Coronary artery (tissue), 2 donors: ENCODE measurements at places on chromosomes 6 and 20.

- no peak for DNase-seq
Measured at GRCh38 chr20:48169650-48170225, 384.5 kb upstream of the SULF2 start.

DNA sequence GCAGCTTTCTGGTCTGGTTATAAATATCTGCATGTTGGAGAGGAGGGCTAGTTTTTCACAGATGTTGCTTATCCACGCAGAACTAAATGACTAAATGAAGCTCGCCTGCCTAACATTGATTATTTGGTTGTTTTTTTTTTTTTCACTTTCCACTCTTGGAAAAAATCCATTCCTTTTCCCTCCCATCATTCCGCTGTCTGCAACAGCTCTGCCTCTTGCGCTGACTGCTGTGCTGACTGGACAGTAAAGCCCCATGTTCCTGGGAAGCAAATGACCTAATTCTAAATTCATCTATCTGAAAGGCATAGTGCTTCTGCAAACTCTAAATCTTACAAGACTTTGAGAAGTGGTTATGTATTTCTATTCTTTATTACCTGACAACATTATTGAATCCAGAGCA, 255.5 kb upstream of the PLN start:
- no peak for DNase-seq

- DNase-seq, result no peak
Measured at GRCh38 chr6:83927470-83927869, 68.0 kb downstream of the CYB5R4 start.

DNA sequence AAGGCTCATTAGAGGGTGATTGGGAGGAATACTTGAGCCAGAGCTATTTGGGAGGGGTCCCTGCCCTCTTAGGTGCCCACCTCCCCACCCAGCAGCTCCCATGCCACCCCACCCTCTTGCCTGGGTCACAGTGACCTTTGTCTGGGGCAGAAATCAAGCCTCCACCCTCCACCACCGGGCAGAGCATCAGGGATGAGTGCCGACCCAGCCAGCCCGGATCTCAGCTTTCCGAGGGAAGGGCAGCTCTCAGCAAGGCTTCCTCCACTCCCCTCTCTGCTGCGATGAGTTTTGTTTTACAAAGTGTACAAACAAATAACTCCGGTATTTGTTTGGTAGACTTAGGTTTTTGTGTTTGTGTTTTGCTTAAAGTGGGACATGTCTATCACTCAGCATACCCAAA, 136.7 kb upstream of the CST7 start:
- DNase-seq, result no peak

GRCh38 chr6:34231566-34232336, 4.9 kb upstream of the HMGA1 start:
- DNase-seq, result no peak

DNA sequence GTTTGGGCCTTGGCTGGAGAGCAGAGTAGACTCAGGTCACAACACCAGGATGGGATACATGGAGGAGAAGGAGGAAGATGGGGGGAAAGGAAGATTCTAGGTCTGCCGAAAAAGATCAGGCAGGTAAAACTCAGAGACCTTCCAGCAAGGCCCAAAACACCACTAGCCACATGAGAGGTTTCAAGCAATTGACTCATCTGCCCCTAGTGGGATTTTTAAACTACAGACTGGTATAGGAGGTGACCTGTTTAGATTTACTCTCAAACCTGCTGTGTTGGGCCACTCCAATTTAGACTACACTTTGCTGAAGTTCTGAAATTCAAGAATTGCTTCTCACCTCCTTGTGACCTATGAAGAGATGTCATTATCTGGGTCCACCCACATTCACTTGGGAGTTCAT, 236.9 kb upstream of the SASH1 start:
- no peak for DNase-seq

DNA sequence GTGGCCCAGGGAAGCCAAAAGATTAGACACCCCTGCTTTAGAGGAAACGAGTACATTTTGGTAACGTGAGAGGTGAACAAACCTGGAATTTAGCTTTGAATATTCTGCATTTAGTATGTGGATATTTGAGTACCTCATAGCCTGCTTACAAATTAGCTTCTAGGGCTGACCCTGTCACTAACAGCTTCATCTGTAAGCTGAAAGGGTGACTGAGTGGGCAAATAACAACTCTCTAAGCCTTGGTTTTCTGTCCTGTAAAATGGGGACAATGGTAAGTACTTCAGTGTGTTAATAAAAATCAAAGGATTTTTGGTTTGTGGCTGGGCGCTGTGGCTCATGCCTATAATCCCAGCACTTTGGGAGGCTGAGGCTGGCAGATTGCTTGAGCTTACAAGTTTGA, 8.4 kb upstream of the GUCA1B start:
- DNase-seq, result no peak

GRCh38 chr20:13771853-13772453, 12.8 kb downstream of the ESF1 start:
- no peak for DNase-seq

GRCh38 chr6:75114195-75114594, 91.7 kb downstream of the COL12A1 start:
- DNase-seq, result no peak

- no peak for DNase-seq
Measured at GRCh38 chr20:15642676-15643075, 930.6 kb downstream of the KIF16B start.

- no peak for DNase-seq
Measured at GRCh38 chr20:836190-836589, 2.7 kb downstream of the FAM110A start.

GRCh38 chr6:3405182-3405518, 51.7 kb downstream of the SLC22A23 start:
- DNase-seq, result no peak

GRCh38 chr6:31567531-31568370, 4.3 kb upstream of the LTA start:
- no peak for DNase-seq

DNA sequence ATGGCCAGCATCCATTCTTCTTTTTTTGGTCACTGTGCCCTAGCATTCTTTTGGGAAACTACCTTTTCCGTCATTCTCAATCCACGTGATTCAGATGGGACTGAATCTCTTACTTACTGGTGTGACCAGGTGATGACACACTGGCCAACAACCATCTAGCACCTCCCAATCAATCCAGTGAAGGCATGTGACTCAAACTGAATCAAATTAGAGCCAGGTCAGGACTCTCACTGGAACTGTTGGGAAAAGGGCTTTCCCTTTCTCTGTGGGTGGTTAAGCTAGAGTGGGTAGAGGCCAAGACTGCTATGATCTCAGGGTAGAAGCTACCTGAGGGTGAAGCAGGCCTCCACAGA, 36.2 kb upstream of the ZMYND8 start:
- no peak for DNase-seq

DNA sequence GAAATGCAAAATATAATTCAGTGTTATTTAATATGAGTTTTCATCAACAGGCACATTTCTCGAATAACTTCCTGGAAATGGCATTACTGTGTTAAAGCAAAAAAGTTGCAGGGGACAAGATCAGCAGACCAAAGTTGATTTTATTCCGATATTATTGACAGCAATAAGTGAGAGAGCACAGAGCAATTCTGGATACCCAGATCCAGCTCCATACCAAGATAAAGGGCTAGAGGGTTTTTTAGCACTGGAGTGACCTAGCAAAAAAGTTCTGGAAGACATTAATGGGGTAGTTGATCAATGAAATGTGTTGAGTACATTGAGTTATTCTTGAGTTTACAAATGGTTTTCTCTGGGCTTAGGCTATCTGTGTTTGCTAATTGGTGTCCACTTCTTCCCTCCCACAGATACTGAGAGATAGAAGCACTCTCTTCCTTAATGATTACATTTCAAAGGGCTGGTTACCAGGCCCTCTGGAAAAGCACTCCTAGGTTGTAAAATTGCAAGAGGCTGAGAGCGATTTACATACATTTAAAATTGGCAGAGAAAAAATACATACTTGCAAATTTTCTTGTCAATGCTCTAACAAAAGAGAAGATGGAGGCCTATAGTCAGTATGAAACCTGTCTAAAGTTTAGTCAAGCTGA, 47.0 kb upstream of the MANEA start:
- DNase-seq, result no peak

GRCh38 chr6:132130626-132131298, 179.6 kb upstream of the CCN2 start:
- DNase-seq, result peak; percentile 87

- no peak for DNase-seq
Measured at GRCh38 chr6:67815623-67816022, 819.5 kb upstream of the ADGRB3 start.

DNA sequence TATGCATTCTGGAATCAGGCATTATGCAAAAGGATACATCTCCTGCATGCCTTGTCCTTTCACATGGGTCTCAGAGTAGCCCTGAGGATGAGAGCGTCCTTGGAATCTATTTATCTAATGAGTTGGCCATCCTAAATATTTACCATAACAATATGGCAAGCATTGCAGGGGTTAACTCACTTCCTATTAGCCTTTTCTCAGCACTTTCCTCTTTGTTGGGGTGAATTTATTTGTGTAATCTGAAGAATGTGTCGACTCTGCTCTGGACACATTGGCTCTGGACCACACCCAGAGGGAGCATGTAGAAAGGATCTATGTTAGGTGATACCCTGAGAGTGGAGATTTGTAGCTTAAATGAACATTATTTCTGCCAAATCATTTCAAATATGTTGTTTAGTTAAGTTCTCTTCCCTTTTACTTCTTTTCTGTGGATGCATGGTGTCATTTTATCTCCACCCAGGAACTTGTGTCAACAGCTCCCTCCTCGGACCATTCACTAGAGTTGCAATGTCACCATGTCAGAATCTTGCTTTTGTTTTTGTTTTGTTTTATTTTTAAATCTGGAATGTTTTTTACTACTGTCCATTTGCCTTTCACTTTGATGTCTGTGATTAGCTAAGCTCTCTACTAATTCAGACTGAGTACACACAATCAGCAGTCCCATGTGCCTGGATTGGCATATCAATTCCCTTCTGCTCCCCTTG, 757.0 kb upstream of the MMS22L start:
- no peak for DNase-seq

- no peak for DNase-seq
Measured at GRCh38 chr6:105280033-105280432, 100.2 kb upstream of the POPDC3 start.

- DNase-seq, result no peak
Measured at GRCh38 chr6:14987490-14987889, 258.4 kb upstream of the JARID2 start.

DNA sequence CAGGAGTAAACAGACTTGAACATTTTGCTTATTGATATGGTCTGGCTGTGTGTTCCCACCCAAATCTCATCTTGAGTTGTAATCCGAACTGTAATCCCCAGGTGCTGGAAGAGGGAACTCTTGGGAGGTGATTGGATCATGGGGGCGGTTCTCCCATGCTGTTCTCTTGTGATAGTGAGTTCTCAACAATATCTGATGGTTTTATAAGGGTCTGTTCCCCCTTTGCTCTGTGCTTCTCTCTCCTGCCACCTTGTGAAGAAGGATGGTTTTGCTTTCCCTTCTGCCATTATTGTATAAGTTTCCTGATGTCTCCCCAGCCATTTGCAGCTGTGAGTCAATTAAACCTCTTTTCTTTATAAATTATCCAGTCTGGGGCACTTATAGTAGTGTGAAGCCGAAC, 40.0 kb downstream of the MYLIP start:
- no peak for DNase-seq

GRCh38 chr6:85068221-85068620, 303.8 kb upstream of the TBX18 start:
- no peak for DNase-seq

DNA sequence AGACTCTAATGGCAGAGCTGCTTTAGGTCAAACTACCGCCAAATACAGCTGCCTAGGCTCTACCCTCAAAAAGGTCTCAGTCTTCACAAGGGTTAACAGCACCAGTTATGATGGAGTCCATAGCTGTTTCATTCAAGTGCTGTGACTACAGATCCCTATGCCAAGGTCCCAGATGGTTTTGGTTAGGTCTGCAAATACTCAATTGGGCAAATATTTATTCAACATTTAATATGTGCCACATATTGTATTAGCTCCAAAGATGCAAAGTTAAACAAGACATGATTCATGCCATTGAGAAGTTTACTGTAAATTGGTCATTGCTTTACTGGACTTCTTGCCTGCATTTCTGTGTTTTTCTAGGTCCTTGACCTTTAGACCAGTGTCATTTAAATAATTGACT, 55.8 kb upstream of the TFAP2D start:
- no peak for DNase-seq

GRCh38 chr20:48052475-48052835, 267.2 kb upstream of the SULF2 start:
- no peak for DNase-seq

DNA sequence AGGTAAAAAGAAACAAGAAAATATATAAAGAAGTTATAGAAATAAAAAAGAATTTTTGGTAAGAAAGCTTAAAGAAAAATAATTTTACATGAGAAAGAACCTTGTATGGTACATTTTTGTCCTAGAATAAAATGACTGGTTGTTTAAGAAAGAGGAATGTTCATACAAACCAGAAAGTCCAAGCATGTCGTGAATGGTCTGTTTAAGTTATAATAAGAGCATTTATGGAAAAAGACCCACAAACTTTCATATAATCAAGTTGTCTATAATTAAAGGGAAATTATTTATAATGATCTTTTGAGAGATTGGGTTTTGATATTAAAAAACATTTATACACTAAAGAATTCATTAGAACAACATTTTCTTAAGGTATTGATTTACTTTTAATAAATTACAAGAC, 27.8 kb upstream of the FAM110A start:
- DNase-seq, result no peak

- no peak for DNase-seq
Measured at GRCh38 chr6:170148709-170149470, 142.0 kb downstream of the DLL1 start.

DNA sequence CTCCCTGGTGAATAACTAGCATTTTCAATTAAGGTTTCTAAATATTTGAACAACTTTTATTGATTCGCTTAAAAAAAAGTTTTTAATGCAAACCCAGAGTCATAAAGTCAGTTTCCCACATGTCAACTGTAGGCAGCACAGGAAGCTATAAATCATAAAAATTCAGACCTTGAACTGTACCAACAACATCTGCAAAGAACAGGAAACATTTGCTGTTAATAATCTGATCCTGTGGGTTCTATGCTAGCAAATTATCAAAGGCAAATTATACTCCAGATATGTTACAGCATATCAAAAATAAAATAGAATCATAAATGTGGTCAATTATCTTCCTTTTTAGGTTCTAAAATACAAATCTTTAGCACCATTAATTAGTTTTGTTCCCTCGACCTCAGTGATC, 16.6 kb upstream of the MAP7 start:
- no peak for DNase-seq

GRCh38 chr6:79902046-79902445, 45.3 kb downstream of the ELOVL4 start:
- no peak for DNase-seq

- DNase-seq, result no peak
Measured at GRCh38 chr6:131669891-131670290, 31.3 kb downstream of the OR2A4 start.

DNA sequence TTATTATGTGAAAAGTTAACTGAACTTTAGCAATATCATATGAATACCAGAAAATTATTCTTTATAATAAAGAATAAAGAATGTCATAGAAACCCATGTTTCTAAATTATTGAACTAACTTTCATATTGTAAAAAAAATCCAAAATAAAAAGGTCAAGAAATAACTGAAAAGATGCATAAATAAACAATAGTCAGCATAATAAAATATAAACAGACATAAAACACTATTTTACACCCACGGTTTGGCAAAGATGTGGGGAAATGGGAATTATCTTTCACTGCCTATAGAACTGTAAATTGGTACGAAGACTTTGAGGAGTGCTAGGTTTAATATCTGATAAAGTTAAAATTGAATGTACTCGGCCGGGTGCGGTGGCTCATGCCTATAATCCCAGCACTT, 34.7 kb upstream of the CTAGE9 start:
- no peak for DNase-seq

- DNase-seq, result no peak
Measured at GRCh38 chr20:62647521-62648317, 5.4 kb downstream of the SLCO4A1 start.
